Thymus (tissue), 14 donors: ENCODE measurements at places on chromosomes 1 and 21.
A peak's percentile ranks its signal among the peaks of the same experiment; 100 is the strongest.

- DNase-seq = no peak
Observed at GRCh38 chr1:23496490-23497181, 12.7 kb upstream of the ASAP3 start.

- DNase-seq = no peak
Observed at GRCh38 chr1:33029209-33029608, 7.5 kb downstream of the AK2 start.

DNA sequence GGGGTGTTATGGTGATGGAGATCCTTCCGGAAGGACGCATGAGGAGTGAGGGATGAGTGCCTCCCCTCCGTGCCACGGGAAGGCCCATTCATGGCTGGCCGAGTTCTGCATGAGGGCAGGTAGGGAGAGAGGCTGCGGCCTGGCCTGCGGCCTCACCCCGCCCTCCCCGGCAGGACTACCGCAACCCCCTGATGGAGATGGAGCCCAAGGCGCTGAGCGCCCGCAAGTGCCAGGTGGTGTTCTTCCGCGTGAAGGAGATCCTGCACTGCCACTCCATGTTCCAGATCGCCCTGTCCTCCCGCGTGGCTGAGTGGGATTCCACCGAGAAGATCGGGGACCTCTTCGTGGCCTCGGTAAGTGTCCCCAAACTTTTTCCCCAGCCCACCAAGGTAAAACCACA, 83.3 kb downstream of the ARHGEF10L start:
- no peak for DNase-seq

DNA sequence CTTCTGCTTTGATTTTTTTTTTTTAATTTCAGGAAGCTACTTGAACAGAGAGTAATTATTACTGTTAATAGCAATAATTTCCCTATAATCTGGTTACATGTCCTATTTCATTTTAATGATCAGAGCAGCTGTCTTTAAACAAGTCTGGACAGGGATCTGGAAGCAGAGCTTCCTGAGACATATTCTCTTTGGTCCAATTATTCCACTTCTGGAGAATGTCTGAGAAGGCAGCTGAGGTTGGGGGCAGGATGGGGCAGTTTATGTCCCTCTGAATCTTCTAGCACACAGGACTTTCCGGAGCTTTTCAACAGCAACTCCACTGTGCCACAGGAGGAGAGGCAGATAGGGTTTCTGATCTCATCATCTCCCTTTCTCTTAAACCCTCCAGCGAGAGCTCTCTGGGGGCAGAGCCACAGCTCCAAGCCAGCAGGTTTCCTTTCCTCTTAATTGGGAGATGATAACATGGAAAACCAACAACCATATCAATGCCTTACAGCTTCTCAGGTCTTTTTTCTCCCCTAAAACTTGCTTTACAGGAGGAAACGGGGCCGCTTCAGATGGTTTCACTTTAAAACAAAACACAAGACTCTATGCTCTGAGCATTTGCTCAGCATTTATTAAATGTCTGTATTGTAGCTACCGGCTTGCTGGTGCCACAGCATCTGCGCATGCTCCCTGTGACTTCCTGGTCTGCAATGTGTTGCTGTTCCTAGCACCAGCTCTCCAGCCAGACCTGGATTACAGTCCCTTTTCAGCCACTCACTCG, 425.7 kb upstream of the USP24 start:
- no peak for DNase-seq

- DNase-seq = no peak
Observed at GRCh38 chr1:5119366-5120234, 465.2 kb downstream of the AJAP1 start.

DNA sequence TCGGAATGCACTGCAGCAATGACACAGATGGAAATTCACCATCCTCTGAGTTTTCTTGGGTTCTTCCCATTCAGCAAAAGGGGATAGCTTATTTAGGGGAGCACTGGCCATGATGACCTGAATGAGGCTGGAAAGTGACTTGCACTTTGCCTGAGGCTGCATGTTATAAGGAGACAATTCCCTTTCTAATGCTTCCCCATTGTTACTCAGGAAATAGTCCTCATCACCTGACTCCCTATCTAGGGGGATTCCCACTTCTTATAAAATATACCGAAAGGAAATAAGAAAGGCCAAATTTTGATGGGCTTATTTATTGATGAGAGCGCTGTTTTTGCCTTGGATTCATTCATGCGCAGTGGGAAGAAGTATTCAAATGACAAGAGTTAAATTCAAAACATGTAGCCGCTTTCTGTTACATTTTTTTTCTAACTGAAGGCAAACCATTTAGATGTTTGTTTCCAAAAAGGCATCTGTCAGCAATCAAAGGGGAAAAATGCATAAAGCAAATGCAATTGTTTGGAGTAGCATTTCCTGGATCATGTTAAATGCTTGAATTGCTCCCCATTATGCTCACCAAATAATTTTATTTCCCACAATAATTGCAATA, 220.3 kb upstream of the NFIA start:
- no peak for DNase-seq

- DNase-seq = no peak
Observed at GRCh38 chr1:63264161-63264560, 58.2 kb upstream of the FOXD3 start.

DNA sequence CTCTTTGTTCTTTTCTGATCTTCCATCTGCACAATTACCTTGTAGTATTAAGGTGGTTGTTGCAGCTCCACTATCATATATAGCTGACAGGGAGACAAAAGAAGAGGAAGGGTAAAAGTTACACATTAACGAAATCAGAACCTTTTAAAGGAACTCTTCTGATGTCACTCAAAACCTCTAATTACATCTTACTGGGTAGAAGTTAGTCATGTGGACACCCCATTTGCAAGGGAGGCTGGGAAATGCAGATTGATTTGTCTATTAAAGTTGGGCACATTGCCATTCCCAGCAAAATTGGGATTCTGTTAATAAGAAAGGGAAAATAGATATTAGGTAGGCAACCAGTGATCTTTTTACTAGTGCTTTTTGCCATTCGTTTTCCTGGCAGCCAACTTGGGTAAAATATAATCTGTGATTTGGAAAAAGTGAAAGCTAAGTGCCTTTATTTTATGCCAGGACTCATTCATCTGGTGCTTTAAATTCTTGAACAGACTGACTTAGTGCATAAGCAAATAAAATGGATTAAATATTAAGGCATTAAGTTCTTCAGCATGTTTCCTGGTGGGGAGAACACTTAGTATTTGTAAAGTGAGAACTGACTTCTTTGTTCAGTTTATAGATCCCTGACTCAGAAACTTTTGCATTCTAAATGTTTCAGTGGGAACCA, 71.3 kb downstream of the DNM3 start:
- DNase-seq = no peak

DNA sequence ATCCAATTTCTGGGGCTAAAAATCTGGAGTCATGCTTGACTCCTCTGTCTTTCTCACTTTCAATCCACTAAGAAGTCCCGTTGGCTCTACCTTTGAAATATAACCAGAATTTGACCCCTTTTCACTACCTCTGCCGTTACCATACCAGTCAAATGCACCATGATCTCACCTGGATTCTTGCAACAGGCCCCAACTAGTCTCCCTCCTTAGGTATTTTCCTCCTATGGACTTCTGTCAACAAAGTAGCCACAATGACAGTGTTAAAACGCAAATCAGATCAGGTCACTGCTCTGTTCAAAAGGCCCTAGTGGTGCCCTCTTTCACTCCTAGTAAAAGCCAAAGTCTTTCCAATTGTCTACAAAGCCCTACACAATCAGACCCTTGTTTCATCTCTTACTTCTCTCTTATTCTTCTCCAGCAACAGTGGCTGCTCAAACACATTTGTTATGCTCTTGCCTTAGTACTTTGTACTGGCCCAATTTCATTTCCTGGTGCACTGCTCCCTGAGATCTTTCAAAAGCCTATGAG, 35.7 kb upstream of the AGL start:
- DNase-seq = no peak

GRCh38 chr1:172905452-172905851, 145.3 kb downstream of the TNFSF18 start:
- no peak for DNase-seq

DNA sequence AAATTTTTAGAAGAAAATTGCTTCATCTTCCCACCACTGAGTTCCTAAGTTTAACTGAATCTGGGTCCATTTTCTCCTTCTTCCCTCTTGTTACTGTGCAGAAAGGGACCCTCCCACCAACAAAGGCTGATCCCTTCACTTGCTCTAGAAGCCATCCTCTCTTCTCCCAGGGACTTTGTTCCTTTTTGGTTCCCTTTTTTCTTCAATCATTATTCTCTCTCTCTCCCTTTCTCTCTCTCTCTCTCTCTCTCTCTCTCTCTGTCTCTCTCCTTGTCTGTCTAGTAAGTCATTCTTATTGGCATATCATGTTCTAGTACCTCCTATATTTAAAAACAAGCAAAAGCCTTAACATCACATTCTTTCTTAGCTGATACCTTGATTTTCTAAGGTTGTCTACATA, 31.7 kb upstream of the GADD45A start:
- DNase-seq = no peak

- DNase-seq = no peak
Observed at GRCh38 chr1:66648901-66649595, 103.2 kb upstream of the DYNLT5 start.

- DNase-seq = no peak
Observed at GRCh38 chr1:203140743-203141520, 13.4 kb downstream of the ADORA1 start.

- no peak for DNase-seq
Observed at GRCh38 chr1:48469616-48470480, 2.2 kb downstream of the SPATA6 start.

- DNase-seq = no peak
Observed at GRCh38 chr1:153577624-153578051, 12.0 kb upstream of the S100A2 start.

DNA sequence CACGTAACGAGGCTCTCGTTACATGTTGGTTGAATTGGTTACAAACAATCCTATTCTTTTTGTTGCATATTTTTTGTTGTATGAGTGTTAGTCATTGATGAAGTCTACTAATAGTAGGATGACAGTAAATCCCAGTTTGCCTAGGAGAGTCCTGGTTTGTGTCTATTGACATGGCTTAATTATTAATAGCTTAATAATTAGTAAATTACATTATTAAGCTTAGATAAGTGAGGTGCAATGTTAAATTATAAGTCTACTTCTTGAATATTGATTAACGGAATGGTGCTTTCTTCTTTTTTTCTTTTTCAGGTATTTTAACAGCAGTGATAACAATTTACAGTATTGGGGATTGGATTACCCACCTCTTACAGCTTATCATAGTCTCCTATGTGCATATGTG, 34.5 kb downstream of the ALG6 start:
- no peak for DNase-seq

DNA sequence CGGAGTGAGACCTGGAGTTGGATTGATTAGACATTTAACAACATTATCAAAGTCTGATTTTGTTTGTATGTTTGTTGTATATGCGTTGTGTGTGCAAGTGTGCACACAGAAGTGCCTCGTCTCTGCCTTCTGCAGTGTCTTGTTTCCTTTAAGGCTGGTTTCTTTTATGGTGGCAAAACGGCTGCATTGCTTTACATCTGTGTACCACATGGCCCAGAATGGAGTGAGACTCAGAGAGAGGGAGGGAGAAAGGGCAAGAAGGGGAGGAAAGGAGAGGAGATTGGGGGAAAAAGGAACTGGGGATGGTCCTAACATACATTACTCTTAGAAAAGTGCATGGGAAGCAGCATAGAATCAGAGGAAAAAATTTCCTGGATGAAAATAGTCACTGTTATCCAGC, 99.7 kb upstream of the WLS start:
- DNase-seq = no peak

DNA sequence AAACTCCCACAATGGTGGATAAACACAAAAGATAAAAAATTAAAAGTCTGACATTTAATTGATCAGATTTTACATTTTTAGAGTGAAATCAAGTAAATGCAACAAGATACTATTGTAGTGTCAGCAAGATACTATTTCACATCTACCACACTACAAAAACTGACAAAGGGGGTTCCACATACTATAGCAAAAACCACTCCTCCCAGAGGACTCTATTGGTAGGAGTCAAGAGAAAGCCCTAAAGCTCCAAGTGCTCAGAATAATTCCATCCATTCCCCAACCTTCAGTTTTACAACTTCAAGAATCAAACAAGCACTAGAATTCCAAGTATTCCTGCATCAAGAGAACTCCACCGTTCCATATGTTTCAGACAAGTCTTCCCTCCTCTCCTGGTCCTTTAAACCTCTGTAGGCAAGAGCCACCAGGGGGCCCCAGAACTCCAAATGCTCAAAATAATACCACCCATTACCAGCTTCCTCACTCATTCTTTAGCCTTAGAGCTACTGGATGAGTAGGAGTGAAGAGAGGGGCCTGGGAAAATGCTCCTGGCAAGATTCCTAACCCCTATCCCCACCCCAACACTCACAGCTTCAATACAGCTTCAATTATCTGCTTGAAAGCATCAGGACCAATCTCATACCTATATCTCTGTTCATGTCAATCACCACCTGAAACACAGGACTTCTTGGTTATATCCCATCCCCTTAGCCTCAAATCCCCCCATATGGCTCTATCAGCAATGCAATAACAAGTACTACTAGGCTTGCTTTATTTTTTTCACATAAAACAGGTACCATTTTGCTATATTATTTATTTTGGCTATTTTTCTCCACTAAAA, 9.9 kb downstream of the TOR1AIP2 start:
- DNase-seq = peak; percentile 54

- no peak for DNase-seq
Observed at GRCh38 chr1:107499139-107499744, 358.4 kb downstream of the NTNG1 start.

DNA sequence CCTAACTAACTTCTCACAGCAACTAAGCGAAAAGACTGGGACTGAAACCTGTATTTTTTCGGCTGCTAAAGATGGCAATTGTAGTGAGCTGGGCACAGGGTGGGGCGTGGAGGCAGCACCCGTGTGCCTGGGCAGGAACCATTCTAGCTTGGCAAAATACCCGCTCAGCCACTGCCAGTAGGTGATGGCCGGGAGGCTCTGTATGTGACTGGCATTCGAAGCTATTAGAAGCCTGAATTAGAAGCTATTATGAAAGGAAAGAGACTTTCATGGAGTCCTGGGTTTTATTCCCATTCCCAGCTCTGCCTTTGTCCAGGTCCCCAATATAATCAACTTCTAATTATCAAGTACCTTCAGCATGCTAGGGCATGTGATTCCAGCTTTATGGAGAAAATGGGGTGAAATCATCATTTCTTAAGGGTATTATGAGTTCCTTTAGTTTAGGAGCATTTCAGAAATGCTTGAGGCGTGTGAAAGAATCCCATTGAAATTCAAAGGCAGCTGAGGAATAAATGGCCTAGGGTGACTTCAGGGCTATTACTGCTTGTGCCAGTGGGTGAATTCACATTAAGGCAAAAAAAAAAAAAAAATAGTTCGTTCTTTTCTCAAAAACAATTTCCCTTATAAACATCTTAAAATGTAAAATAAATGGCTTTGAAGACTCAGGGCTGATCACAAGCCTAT, 125.6 kb downstream of the KCNN3 start:
- DNase-seq = no peak
